GM23248 (cell line): ENCODE measurements at places on chromosomes 3 and 15. TPM values are rescaled to one million over a fixed set of nuclear protein-coding genes. Genes with fewer than 3 reads are reported as not detected.

DNA sequence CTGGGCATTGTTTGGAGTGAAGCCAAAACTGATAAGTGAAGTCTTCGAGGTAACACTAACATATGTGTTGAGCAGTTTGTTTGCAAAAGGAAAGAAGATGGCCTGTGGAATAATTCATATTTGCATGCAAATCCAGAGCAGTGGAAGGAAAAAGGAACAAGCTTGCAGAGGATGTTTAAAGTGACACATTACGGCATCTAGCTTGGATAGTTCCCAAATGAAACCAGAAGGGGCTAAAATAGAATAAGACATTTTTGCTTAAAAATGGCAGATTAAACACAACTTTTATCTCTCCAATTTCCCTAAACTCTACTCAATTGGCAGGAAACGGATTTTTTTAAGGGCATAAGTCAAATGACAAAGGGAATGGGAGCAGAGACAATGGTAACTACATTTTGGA is 25.4 kb upstream of the RYK start:
- DNase-seq: no peak

DNA sequence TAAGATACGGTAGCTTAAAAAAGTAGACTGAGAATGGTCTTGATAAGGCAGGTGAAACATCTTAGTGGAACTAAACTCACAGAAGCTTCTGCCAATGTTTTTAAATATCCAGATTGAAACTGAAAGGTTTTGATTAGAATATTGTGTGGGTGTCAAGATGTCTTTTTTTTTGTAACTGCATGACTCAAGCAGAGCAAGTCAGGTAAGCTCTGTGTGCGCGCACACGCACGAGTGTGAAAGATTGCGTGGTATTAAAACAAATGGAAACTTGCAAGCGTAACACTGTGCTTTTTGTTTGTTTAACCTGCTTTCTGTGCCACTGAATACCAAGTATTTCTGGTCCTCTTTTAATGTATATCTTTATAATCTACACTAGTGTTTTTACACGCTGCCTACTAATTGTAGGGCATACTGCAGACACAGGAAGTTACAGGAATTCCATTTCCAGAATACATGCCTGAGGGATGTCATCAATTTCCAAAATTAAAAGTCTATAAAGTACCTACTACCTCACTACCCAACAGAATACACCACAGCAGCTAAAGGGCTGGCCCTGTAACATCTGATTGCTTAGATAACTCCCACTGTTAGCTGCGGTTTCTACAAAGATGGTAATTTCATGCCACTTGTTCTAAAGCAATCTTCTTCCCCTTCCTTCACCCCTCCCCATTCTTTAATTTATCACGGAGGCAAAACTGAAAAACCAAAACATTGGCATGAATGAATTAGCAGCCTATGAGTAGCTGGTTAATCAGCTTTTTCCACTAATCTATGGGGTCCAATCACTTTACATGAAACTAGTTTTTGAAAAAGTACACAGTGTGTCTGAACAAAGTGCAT is 472.8 kb downstream of the SHQ1 start:
- no peak for DNase-seq

GRCh38 chr3:158419820-158420653 is 151.0 kb upstream of the MLF1 start:
- no peak for DNase-seq

GRCh38 chr15:58167095-58167691 is 29.0 kb downstream of the AQP9 start:
- no peak for DNase-seq

DNA sequence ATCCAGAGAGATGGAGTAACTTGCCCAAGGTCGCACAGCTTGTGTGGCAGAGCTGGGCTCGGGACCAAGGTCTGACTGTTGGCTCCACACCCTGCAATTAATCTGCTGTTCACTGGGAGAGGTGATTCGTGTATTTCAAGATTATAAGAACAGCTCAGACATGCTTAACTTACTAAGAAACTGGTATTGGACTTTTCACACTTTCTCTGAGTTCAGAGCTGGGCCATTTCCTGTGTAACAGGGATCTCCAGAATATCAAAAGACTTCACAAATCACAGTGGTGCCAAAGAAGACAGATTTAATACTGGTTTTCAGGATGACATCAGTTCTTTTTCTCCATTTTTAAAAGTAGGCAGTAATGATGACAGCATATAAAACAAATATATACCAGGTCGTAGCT is 156.8 kb upstream of the UBE2E1 start:
- DNase-seq: no peak

Gene CIB2
- polyA plus RNA-seq: 2.3 and 2.9 TPM in 2 replicates

DNA sequence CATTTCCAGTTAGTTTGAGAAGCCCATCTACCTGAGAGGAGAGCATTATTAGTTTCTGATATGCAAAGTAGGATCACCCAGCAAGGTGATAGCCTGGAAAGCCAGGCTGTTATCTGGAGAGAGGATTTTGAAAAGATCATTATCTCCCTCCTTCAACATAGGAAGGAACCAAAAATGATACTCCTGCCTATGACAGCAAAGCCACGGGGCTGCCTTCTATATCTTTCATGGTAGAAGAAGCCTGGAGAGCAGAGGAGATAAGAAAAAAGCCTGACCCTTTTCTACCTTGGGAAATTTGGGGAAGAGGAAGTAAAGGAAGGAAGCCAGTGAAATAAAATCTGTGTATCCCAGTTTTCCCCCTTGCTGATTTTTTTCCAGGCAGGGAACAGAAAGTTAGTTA is 205.5 kb downstream of the MFSD1 start:
- DNase-seq: no peak

- no peak for DNase-seq
Measured at GRCh38 chr3:157046520-157046919, 113.4 kb downstream of the CCNL1 start.

- no peak for DNase-seq
Measured at GRCh38 chr15:77647961-77648360, 15.2 kb upstream of the LINGO1 start.

DNA sequence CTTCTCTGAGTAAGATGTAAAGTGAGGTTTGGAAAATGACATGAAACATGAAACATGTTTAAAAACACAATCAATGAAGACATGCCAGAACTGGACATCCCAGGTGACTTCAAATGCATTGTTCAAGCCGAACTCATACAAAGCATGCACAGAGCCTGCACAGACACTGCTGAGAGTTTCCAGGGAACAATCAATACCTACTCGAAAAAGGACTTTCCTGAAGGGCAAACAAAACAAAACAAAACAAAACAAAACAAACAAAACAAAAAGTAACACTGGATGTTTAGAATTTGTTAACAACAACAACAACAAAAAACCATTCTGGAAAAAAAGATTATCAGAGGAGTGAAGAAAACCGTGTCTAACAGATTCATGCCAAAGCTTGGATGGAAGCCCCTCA is 10.5 kb upstream of the TM4SF19 start:
- no peak for DNase-seq

- DNase-seq: peak; percentile 99
Measured at GRCh38 chr15:82809308-82810060, at the start of gene WHAMM. Gene WHAMM, plus strand, starts transcription at chr15:82809628. Its CDS starts 99 bp downstream, at chr15:82809727.

Gene TGM4
- not detected in 2 replicates for polyA plus RNA-seq

- DNase-seq: no peak
Measured at GRCh38 chr3:113143353-113143752, 68.0 kb upstream of the BOC start.

DNA sequence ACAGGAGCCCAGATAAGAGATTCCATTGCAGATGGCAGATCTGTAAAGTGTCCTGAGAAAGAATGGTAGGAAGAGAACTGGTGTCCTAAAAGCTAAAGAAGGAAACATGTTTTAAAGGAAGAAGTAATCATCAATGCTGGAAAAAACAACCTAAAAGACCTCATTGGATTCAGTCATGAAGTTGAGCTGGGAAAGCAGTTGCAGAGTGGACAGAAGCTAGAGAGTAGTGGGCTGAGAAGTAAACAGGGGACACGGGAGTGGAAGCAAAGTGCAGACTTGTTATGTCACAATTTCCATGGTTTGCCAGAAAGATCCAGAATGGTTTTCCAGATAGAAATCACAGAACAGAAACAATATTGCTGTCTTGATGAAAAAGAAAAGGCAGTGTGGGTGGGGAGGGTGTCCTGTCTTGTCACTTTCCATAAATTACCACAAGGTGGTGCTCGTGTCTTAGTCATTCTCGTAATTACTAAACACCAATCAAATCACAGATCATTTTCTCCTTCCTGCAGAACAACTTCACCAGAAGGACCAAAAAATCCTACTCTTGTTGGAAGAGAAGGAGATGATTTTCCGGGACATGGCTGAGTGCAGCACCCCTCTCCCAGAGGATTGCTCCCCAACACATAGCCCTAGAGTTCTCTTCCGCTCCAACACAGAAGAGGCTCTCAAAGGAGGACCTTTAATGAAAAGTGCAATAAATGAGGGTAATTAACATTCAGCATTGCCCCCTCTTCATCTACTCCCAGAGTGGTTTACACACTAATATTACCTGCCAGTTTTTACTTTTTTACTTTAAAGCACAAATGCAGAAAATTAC is 64.5 kb downstream of the KLHL25 start:
- DNase-seq: peak; percentile 72

Gene TUSC2
- polyA plus RNA-seq: 45.7 and 46.5 TPM in 2 replicates

Gene ANAPC13
- 197 and 201 TPM in 2 replicates for polyA plus RNA-seq

DNA sequence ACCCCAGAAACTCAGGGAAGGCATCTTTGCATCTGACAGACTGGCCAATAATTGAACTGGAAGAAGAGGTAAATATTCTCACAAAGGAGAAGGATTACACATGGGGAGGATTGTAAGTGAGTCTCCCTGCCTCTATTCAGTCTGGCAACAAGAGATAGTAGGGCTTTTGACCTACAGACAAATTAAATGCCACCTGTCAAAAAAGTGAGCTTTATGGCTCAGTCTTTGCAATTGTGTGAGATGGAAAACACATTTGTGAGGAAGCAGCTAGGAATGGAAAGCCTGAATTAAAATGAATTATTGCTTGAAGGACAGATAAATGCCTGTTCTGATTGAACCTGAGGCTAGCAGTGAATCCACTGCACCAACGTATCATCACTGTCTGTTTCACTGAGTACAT is 173.3 kb upstream of the GOLIM4 start:
- DNase-seq: no peak

DNA sequence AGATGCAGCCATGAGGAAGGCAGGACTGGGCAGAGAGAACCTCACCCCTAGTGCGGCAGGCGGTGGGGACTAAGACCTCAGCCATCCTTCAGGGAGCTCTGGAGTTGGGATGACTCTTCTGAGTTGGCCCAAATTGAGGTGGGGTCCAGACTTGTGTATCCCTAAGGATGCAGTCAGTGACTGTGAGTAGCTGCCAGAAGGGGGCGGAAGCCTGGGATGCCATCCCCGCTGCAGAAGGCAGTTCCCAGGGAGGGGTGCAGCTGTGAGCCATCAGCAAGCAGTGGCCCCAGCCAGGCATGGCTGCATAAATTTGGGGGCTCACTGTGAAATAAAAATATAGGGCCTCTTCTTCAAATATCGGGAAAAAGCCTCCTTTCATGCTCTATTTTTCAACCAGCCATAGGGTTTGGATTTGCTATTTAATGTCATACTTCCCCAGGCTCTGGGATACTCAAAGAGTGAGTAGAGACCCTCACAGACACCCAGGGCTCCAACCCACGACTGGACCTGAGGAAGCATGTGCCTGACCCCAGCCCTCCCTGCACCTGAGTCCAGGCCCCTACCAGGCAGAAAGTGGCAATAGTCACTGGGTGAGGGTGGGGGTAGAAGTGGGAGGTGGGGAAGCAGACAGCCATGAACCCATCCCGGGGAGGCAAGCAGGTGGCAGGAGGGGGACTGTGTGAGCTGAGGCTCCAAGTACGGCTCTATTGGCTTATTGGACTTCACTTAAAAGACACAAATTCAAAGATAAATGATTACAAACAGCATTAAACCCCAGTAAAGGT is 30.5 kb downstream of the GRK7 start:
- DNase-seq: no peak

DNA sequence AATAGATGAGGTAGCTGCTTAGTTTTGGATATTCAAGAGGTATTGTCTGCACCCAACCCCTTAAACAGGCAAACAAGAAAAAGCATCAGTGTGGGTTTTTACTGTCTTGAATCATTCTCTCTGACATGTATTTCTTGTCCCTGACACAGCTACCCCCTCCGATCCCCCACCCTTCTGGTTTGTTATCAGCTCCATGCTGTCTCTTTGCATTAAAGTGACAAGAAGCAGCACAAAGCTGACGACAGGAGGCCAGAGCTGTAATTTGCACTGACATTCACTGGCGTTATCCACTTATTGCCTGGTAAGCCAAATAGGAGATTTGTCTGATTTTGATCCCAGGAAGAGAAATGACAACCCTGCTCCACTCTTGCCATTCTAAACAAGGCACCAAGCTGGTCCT is 83.3 kb upstream of the SNRK start:
- no peak for DNase-seq

- no peak for DNase-seq
Measured at GRCh38 chr3:160128056-160128455, 97.2 kb upstream of the C3orf80 start.

DNA sequence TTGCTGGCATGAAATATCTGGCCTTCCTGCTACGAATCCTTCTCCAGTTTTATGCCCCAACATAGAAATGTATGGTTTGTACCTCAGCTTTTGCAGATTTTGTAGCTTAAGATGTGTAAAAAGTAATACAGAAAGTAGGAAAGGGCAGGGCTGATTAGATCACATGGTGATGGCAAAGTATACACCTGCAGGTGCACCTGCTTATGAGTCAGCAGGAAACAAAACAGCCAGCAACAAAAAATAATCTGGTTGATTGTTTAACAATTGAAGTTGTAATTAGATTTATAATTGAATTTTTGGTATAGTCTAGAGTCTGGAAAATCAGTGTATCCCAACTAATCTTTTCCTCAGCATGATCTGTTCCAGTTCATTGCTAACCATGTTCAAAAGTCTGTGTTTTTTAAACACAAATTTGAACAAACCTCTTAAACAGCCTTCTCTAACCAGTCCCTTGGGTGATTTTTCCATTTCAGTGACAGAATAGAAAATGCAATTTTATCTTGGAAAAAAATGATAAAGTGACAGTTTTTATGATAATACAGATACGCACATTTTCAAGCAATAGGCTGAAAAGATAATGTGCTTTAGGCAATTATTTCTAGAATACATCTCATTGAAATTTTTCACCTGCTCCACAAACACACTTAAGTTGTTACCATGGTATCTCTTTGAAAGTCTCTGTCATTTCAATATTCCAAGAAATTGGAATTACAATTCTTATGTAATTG is 477.4 kb downstream of the NAALADL2 start:
- DNase-seq: no peak

Gene SEMA3G
- polyA plus RNA-seq: 0.06 and 0.21 TPM in 2 replicates

GRCh38 chr3:154666542-154666941 is 236.6 kb upstream of the GPR149 start:
- no peak for DNase-seq

DNA sequence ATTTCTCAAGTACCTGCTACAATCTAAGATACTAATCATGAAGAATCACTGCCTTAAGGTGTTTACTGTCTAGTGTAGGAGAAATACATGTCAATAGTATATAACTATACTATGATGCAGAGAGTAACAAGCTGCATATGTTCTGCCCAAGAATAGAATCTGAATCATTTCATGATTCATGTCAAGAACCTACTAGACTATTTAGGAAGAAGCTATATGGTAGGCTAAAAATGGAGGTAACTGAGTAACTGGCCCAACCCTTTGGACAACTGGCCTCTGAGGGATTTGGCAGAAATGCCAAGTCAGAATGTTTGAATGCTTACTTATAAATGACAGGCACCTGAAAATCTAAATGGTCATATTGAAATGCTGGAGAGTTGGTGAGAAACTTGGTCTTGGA is 59.9 kb upstream of the DGKG start:
- DNase-seq: no peak
